ENCODE measurements at places on chromosomes 1 and 21. TPM values are rescaled to one million over a fixed set of nuclear protein-coding genes. Genes with fewer than 3 reads are reported as not detected.

FRRS1 gene
- 6.3 TPM for total RNA-seq

TSPEAR gene
- 1.4 TPM for total RNA-seq

- no peak for DNase-seq
Observed at GRCh38 chr1:115458426-115459114, 120.5 kb upstream of the NGF start.

GRCh38 chr1:163191301-163191700 is 11.4 kb downstream of the RGS5 start:
- DNase-seq = no peak

CLCNKB gene
- total RNA-seq = 4.6 TPM

MAP3K21 gene
- total RNA-seq = 0.47 TPM

- no peak for DNase-seq
Observed at GRCh38 chr1:197890936-197891335, 11.5 kb upstream of the C1orf53 start.

GRCh38 chr21:42668298-42668992 is 15.0 kb downstream of the PDE9A start:
- DNase-seq = no peak

DNA sequence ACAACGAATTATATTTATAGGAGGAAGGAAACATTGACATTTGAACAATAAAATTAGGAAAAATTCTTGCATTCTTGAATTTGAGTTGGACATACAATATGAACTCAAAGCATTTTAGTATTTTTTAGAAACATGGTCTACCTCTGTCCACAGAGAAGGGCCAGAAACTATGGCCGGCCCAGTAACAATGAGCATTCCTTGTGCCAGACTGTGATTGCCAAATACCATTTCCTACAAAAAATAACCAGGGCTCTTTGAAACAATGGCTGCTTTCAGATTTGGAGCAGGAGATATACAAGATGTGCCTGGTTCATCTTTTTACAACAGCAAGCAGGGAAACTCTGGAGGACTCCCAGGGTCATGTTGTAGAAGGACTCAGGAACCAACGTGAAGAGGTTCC is 38.4 kb downstream of the NOS1AP start:
- no peak for DNase-seq

SAMD13 gene
- total RNA-seq = 0.92 TPM

GRCh38 chr1:37755290-37755689 is 9.6 kb downstream of the EPHA10 start:
- DNase-seq = no peak
